ENCODE measurements at places on chromosomes 1 and 21. TPM values are rescaled to one million over a fixed set of nuclear protein-coding genes. Genes with fewer than 3 reads are reported as not detected.

HIVEP3 gene
- 1.8 TPM for total RNA-seq

RUNX1 gene
- total RNA-seq = 24.4 TPM

SAMD11 gene
- total RNA-seq = 6.4 TPM

CRYBG2 gene
- not detected for total RNA-seq

C1orf141 gene
- not detected for total RNA-seq

HFM1 gene
- total RNA-seq = 0.87 TPM

SMCP gene
- 0.11 TPM for total RNA-seq

FAM177B gene
- total RNA-seq = not detected

GREM2 gene
- total RNA-seq = 1.00 TPM

CYP4X1 gene
- total RNA-seq = not detected

TTLL7 gene
- 20.7 TPM for total RNA-seq

SF3B4 gene
- total RNA-seq = 11.5 TPM

GSTM5 gene
- 1.00 TPM for total RNA-seq

SPATA46 gene
- total RNA-seq = not detected

HNRNPU gene
- 604 TPM for total RNA-seq

CTTNBP2NL gene
- total RNA-seq = 14.6 TPM

SLC6A17 gene
- total RNA-seq = 2.4 TPM

RIMS3 gene
- total RNA-seq = 0.44 TPM

LDLRAD1 gene
- not detected for total RNA-seq

TSPAN1 gene
- total RNA-seq = 0.22 TPM

FAM72C gene
- total RNA-seq = 0.25 TPM

C1orf53 gene
- total RNA-seq = 4.6 TPM

TRIM17 gene
- 0.33 TPM for total RNA-seq

PIK3CD gene
- 6.2 TPM for total RNA-seq

SLC16A1 gene
- total RNA-seq = 149 TPM

APCS gene
- not detected for total RNA-seq

RHOU gene
- total RNA-seq = 2.1 TPM

CROCC gene
- total RNA-seq = 25.0 TPM

SLC2A5 gene
- total RNA-seq = 2.3 TPM

PDZK1IP1 gene
- not detected for total RNA-seq

PM20D1 gene
- not detected for total RNA-seq

CFHR1 gene
- total RNA-seq = 0.25 TPM

OR6K3 gene
- not detected for total RNA-seq

COL9A2 gene
- total RNA-seq = 1.00 TPM

CR1L gene
- total RNA-seq = not detected

ATPAF1 gene
- 54.0 TPM for total RNA-seq

LY9 gene
- not detected for total RNA-seq

NCSTN gene
- total RNA-seq = 75.9 TPM

CHIA gene
- total RNA-seq = not detected

WASF2 gene
- total RNA-seq = 20.6 TPM

OR2G6 gene
- not detected for total RNA-seq

VASH2 gene
- 0.11 TPM for total RNA-seq

PALMD gene
- total RNA-seq = 0.37 TPM

SRSF10 gene
- 139 TPM for total RNA-seq

SH2D5 gene
- 29.5 TPM for total RNA-seq

SLC45A1 gene
- 1.5 TPM for total RNA-seq

GNG12 gene
- 145 TPM for total RNA-seq

RNASEL gene
- 6.6 TPM for total RNA-seq

SH3BGR gene
- 1.00 TPM for total RNA-seq

FMO5 gene
- 0.77 TPM for total RNA-seq

MIER1 gene
- 42.0 TPM for total RNA-seq
